ENCODE measurements at places on chromosomes 13 and 19.

GRCh38 chr19:32101206-32101605 is 244.2 kb upstream of the ZNF507 start:
- no peak for DNase-seq

DNA sequence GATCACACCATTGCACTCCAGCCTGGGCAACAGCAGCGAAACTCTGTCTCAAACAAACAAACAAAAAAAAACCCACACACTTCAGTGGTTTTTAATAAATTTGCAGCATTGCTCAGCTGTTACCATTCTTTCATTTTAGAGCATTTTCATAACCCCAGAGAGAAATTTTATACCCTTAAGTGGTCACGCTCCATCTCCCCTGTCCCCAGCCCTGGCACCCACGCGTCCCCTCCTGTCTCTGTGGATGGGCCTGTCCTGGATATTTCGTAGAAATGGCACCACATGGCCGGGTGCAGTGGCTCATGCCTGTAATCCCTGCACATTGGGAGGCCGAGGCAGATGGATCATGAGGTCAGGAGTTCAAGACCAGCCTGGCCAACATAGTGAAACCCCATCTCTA is 7.8 kb downstream of the THOP1 start:
- no peak for DNase-seq

GRCh38 chr19:29404015-29404414 is 121.8 kb upstream of the VSTM2B start:
- peak; percentile 91 for DNase-seq

DNA sequence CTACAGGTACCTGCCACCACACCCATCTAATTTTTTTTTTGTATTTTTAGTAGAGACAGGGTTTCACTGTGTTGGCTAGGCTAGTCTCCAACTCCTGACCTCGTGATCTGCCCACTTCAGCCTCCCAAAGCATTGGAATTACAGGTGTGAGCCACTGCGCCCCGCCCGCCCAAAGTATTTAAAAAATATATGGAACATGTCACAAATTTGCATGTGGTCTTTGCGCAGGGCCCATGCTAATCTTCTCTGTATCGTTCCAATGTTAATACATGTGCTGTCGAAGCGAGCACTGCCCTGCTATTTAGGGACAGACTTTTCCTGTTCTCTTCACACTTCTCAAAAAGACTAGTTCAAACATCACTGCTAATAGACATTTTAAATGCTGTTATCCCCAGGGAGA is 1.2 kb upstream of the TSKS start:
- no peak for DNase-seq

DNA sequence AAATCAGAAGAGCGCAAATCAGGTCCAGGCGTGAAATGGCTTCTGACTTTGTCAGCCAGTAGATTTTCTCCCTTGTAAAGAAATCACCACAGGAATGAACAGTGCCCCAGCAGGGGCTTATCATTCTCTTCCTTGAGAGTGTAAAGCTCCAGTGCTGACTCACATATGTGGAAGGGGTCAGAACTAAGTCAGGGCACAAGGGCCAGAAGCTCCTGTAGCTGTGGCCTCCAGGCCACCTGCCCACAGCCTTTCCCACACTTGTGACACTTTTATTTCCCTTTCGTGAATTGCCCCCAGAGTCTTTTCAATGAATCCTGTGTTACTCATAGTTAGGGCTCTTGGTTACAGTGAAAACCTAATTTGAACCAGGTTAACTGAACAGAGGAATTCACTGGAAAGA is 99.6 kb downstream of the SUCLA2 start:
- DNase-seq, result no peak

GRCh38 chr13:101925731-101926130 is 473.3 kb downstream of the ITGBL1 start:
- peak; percentile 81 for DNase-seq

GRCh38 chr13:103328899-103329298 is 262.7 kb upstream of the SLC10A2 start:
- no peak for DNase-seq

DNA sequence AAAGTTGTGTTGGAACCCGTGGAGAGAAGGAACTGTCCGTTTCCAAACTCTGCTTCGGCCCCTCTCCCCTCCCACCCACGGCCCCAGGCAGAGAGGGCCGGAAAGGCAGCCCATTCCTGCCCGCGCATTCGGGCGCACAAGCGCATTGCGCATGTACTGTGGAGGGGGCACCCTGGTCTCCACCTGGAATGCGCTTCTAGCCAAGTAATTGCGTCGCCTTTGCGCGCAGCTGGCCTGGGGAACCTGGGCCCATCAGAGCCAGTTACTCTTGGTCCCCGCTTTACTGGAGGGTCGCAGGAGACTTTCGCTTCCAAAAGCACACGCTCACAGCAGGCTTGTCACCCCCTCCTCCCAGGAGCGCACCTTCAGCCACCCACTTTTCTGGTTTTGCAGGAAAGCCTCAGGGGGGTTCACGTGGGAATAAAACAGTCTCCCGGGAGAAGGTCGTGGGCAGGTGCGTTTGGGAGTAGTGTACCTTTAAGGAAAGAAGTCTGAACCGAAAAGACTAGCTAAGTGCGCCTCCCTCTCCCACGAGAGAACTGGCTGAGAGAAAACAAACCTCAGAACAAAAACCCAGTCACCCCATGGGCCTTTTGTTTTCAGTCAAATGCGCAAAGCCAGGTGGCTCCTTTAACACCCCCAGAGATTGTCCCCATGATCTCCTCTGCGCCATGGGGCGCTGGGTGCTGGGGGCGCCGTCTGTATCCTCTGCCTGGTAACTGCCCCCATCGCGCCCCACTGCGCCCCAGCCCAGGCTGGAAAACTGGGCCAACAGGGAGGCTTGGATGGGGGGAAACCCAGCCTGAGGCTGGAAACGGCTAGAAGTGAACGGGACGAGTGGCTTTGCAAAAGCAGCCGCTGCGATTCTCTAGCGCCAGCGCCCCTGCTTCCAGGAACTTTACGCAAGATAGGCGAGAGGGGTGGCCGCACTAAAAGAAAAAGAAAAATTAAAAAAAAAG is 28.5 kb downstream of the GSX1 start:
- DNase-seq, result no peak

DNA sequence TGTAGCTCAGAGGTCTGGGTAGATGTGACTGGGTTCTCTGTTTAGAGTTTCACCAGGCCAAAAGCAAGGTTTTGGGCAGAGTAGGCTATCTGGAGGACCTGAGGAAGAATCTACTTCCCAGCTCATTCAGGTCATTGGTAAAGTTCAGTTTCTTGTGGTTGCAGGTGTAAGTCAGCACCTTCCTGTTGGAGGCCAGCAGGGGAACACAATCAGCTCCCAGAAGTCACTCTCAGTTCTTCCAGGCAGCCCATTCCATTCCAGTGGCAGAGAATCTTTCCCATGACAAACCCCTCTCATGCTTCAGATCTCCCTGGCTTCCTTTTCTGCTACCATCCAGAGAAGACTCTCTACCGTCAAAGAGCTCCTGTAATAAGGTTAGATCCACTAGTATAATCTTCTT is 176.2 kb upstream of the UFM1 start:
- DNase-seq, result no peak
